Central memory CD4-positive, alpha-beta T cell (primary cell): ENCODE measurements at places on chromosomes 1 and 21.

- no peak for DNase-seq
Observed at GRCh38 chr21:38784458-38785266, 21.1 kb upstream of the ETS2 start.

- DNase-seq = no peak
Observed at GRCh38 chr1:214446772-214447556, 104.4 kb downstream of the PTPN14 start.

- DNase-seq = no peak
Observed at GRCh38 chr1:10651793-10652192, 144.7 kb downstream of the CASZ1 start.

DNA sequence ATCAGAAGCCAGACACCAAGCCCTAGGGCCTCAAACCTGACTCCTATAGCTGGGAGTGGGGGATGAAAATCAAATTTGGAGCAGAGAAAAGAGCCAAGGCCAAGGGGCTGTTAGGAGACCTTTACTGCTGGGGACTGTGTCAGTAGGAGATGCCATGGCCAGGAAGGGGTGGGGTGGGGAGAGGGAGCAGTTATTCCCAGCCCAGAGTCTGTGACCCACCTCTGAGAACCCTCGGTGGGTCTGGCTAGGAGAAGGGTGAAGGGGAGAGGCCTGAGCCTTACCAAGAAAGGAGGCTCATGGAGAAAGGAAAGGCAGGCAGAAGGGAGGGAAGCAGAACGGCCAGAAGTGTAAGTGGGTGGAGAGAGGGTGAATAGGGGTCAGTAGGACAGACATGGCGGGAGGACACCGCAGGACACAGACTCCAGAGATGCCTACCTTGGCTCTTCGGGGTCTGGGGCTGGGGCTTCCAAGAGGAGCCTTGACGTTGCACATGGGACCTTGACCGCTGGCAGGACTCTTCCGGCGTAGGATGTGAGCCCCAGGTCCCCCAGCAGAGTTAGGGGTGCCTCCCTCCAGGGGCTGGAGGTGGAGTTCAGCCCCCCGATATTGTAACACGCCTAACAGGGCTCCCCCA, 1.2 kb downstream of the ADAMTS4 start:
- no peak for DNase-seq

- no peak for DNase-seq
Observed at GRCh38 chr1:205301205-205301821, 20.2 kb downstream of the NUAK2 start.

DNA sequence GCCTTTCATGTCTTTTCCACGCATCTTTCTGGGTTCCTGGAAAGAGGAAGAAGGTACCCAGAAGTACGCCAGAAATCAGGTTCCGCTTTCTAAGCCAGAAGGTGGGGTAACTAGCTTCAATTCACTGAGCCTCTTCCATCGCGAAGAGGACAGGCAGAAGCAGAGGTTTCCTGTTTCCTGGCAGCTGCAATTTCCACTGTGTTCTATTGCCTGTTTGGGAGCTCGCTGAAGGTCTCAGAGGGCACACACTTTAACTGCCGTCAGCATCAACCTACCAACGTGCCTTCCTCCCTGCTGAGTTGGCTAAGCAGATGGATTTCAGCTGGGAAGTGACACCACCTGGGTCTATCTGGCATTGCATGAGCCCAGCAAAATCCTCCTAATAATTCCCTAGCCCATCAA, 10.0 kb downstream of the NCF2 start:
- DNase-seq = no peak

GRCh38 chr21:45950740-45951515, 30.6 kb upstream of the COL6A1 start:
- no peak for DNase-seq

GRCh38 chr1:204383163-204383904, 23.6 kb upstream of the PLEKHA6 start:
- DNase-seq = no peak

- DNase-seq = no peak
Observed at GRCh38 chr1:9849691-9850441, 26.1 kb upstream of the CLSTN1 start.

DNA sequence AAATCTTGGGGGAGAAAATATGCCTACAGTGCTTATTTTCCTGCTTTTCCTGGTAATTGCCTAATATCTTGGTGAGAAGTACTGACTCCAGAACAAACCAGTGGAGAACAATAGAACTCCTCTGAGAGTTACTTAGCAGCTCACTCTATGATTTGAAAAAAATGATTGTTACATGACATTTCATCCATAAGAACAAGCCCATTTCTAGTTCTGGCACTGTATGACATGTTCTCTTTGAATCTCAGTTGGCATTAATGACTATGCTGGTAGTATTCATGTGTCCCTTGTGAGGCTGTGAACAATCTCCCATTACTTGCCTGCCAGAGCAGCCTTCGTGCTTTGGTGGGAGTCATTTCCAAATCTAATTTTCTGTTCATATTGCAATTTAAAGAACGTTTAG, 58.0 kb downstream of the CLIC4 start:
- no peak for DNase-seq
